ENCODE measurements at places on chromosomes 13 and 19.
A peak's percentile ranks its signal among the peaks of the same experiment; 100 is the strongest.

DNA sequence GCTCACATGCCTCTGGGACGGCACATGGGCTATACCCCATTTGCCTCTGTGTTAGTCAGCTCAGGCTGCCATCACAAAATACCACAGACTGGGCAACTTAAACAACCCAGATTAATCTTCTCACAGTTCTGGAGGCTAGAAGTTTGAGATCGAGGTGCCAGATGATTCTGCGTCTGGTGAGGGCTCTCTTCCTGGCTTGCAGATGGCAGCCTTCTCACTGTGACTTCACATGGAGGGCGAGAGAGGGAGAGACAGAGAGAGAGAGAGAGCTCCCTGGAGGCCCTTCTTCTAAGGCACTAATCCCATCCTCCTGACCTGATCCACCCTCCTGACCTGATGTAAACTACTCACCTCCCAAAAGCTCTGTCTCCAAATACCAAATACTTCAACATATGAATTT lies 55.0 kb downstream of the GPR12 start:
- DNase-seq: peak; percentile 43

- DNase-seq: peak; percentile 67
Measured at GRCh38 chr13:39766464-39767158, 111.1 kb downstream of the COG6 start.

- DNase-seq: no peak
Measured at GRCh38 chr13:112012016-112012704, 54.8 kb upstream of the SOX1 start.

DNA sequence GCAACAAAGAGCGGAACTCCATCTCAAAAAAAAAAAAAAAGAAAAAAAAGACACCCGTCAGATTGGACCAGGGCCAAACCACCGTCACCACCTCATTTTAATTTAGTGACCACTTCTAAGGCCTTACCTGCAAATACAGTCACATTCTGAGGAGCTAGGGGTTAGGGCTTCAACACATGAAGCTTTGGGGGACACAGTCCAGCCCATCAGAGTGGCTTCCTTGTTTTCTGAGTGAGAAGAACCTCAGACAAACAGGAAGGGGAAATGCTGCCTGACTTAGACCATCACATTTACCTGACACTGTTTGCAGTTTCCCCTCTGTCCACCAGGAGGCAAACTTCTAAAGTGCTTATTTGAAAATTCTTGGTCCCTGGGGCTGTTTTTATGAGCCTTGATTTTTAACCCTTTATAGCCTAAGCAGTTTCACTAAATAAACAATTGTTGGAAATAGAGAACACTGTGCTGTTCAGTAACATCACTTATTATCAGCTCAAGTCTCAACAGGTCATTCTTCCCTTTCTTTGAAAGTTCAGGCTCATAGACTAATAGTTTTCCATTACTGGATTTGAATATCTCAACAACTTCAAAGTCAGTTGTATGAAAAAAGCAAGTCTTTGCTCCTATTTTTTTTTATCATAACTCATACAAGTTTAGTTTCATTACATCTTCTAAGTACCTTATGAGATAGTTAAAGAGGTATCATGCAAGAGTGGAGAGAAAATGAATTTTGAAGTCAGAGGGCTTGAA lies 74.9 kb upstream of the WASF3 start:
- no peak for DNase-seq

DNA sequence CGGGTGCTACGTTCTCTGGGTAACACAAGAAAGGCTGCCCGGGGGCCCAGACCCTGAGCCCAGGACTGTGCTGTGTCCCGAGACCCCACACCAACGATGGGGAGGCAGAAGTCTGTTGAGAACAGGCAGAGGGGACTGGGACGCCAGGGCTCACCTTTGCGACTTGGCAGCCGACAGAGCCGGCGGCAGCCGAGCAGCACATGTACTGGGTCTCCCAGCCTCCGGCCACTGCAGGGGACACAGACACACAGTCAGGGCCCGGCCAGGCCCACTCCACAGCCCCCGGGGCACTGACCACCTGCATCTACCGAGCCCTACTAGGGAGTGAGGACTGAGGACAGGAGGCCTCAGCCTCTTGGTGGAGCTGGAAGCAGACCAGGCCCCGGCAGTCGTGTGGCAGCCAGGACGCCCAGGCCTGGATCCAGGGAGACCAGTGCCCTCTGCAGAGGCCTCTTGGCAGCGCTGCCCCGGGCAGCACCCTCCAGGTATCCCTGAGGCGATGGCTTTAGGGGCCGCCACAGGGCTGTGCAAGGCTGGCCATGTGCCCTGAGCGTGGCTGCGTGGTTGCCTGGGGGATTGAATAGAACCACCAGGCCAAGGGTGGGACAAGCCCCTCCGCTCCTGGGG lies 5.6 kb upstream of the ATP8B3 start:
- no peak for DNase-seq

GRCh38 chr13:52127783-52128702 lies 830 bp downstream of the NEK5 start:
- peak; percentile 18 for DNase-seq

DNA sequence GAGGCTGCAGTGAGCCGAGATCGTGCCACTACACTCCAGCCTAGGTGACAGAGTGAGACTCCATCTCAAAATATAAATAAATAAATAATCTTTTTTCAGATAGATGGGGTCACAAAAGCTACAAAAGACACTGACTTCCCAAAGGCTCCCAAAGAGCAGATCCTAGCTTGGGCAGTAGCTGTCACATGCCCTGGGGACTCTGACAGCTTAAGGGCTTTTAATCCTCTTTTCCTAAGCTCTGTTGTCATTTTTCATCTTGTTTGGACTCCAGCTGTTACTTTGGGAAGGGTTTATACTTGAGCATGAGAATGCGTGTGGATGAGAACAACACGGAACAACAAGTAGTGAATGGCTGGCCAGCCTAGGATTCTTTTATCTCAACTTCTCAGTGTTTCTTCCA lies 231.7 kb downstream of the MZT1 start:
- DNase-seq: peak; percentile 88

Measured in NCI-H524 treated with DMSO at 0.1 percent for 48 hours (cell line).